Sigmoid colon (tissue), 7 donors: ENCODE measurements at places on chromosomes 5 and 9. TPM values are rescaled to one million over a fixed set of nuclear protein-coding genes. Genes with fewer than 3 reads are reported as not detected.

The RIMOC1 gene
- total RNA-seq = 16.9 TPM

- no peak for DNase-seq
- no peak overlapping the region for H3K27ac ChIP-seq
- H3K27me3 ChIP-seq = no peaks in the 10 kb centered on the region
- H3K4me1 ChIP-seq = no peaks in the 10 kb centered on the region
Measured at GRCh38 chr5:125219710-125220109, 473.3 kb upstream of the ZNF608 start.

The HTR1A gene
- total RNA-seq = not detected

The PCDHGB5 gene
- 10.3 TPM for total RNA-seq

GRCh38 chr9:87089929-87090328 is 142.6 kb upstream of the GAS1 start:
- no peak for DNase-seq
- H3K4me1 ChIP-seq = no peaks in the 10 kb centered on the region
- no peaks in the 10 kb centered on the region for H3K27me3 ChIP-seq
- no peak overlapping the region for H3K27ac ChIP-seq
- no peak overlapping the region for H3K4me3 ChIP-seq
